ENCODE measurements at places on chromosomes 2 and 18.

GRCh38 chr2:207530160-207531031 lies 634 bp downstream of the CREB1 start:
- peak; percentile 58 for DNase-seq

GRCh38 chr2:88070055-88070454 lies 2.4 kb downstream of the SMYD1 start:
- DNase-seq: no peak

- DNase-seq: no peak
Measured at GRCh38 chr18:7590826-7591560, 23.9 kb downstream of the PTPRM start.

DNA sequence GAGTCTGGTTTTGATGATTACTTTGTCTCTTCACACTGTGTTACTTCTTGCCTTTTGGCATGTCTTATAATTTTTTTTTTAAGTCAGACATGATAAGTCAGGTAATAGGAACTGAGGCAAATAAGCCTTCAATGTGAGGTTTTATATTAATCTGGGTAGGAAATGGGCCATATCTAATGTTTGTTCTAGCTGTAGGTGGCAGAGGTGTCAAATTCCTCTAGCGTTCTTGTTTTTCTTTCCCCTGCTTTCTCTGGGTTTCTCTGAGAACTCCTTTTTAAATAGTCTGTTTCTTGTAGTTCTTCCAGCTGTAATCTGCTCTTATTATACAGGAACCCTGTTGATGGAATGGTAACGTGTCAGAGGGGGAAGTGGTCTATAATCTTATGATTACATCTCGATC lies 5.7 kb downstream of the SP140 start:
- DNase-seq: no peak

- peak; percentile 27 for DNase-seq
Measured at GRCh38 chr18:29083545-29083944, 906.6 kb upstream of the CDH2 start.

DNA sequence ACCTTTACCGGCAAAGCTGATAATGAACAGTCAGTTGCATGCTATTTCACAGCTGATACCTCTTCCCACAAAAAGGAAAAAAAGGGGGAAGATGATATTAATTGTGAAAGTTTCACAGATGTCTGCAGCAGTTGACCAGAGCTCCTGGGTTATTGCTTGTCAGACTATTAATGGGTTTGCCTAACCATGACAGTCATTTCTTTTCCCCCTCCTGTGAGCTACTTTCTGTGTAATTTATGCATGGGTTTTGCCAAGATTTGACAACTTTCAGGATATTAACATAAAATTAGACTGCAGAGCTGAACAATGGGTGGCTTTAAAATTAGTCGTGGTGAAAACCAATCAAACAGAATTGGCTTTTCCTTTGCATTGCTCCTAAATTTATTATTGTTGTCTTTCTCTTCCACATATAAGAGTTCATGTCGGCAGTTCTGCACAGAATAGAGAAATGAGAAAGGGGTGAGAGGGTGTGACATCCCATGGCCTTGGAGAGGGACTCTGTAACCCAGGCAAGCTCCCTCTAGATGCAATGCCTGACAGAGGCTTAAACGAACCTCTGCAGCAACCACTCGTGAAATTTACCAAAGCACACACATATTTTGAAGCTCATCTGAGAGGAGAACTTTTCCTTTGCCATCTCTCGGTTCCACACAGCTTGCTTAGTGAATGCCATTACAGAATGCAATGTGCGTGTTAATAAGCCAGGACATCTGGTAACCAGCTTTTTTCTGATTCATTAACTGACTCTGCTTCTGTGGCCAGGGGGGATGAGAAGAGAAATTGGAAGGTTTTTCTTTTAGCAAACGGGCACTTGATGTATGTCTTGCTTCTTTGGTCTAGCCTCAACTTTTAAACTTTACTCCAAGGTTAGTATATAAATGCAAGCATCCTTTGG lies 82.2 kb upstream of the ITGA4 start:
- peak; percentile 26 for DNase-seq

DNA sequence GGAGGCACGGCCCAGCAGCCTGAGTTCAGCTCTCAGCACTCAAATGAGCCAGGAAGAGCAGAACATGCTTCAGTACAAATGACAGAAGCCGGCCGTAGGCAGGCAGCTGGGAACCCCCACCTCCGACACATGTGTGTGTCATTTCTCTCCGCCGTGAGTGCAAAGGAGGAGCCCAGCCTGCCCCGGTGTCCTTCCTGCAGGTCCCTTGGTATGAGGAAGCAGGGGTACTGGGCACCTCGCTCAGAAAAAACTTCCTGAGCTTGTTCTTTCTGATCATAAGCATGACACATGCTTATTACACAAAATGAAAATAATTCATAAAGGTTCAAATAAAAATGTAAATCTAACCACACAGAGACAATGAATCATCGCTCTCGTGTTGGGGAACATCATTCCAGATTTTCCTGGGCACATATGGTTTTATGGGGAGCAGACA lies 35.3 kb downstream of the KCNF1 start:
- peak; percentile 26 for DNase-seq

GRCh38 chr2:120539424-120539936 lies 193.5 kb downstream of the INHBB start:
- DNase-seq: no peak

DNA sequence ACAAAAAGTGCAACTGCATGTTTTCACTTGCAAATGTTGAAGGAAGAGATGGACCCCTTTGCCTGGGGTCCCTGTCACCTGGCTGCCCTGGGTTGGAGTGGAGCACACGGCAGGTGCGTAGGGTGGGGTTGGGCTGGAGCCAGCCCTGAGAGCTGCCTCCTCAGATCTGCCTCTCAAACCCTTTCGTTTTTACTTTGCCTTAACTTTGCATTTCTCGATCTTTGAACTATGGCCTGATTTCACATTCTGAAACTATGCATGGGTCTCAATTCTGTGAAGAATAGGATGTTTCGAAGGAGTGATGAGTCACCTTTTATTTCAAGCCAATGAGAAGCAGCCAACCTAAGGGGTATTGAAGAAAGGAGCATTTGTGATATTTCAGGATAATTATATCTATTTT lies 132.8 kb downstream of the ACOXL start:
- DNase-seq: no peak

DNA sequence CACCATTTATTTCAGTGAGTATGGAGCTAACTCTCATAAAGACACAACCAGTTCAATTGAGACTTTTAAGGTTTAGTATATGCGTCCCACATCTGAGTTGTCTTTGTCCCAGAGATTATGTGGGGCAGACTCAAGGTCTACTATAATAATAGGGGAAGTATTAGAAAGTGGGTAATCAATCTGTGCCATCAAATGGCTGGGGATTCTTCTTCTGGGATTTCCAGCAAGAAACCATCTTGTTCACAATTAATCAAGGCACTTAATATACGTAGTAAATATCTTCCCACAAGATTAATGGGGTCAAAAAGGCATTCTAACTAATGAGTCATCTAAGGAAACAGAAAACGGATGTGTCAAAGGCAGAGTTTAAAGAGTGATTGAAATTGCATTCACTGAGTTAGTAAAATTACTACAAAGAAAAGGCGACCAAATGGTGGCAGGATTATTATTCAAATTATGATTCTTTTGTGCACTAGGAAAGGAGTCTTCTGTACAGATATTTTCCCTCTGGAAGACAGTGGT lies 179.8 kb upstream of the REG3G start:
- DNase-seq: no peak

DNA sequence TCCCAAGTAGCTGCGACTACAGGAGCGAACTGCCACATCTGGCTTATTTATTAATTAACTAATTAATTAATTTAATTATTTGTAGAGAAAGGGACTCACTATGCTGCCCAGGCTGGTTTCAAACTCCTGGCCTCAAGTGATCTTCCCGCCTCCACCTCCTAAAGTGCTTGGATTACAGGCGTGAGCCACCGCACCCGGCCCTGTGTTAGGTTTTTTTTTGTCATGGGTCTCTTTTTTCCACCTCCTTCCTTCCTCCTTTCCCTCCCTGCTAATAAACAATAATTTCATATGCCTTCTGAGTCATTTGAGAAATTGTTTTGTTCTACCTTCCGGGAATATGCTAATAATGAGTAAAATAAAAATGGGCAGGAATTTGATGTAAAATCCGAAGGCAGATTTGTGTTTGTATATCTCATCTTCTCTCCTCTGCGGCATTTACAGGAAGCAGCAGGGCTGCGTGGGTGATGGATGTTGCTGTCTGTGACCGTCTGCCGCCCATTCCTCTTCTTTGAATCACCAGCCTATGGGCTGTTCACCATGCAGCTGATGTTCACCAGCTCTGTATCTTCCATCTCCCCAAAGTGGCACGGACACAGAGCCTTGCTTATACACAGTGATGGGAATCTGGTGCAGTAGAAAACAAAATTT lies 89.9 kb downstream of the ACSL3 start:
- DNase-seq: no peak

GRCh38 chr2:201939453-201939941 lies 94.2 kb upstream of the FZD7 start:
- DNase-seq: peak; percentile 65

DNA sequence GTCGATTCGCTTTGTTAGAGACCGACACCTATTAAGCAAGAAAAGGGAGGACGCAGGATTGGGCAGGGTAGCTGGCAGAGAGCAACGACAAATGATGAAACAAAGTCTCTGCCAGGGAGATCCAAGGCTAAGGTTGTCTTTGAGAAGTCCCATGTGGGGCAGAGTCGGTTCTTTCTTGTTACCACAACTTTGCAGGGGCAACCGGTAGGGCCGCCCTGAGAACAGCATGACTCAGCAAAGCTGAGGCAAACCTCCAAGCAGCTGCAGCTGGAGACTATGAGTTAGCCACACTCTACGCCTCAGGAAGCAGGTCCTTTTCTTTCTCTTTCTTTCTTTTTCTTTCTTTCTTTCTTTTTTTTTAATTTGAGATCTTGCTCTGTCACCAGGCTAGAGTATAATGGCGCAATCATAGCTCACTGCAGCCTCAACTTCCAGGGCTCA lies 452.3 kb upstream of the ID2 start:
- DNase-seq: peak; percentile 79

- no peak for DNase-seq
Measured at GRCh38 chr2:25284756-25285155, 57.0 kb downstream of the DNMT3A start.

- no peak for DNase-seq
Measured at GRCh38 chr2:189585226-189585756, 4.7 kb upstream of the SLC40A1 start.

- peak; percentile 14 for DNase-seq
Measured at GRCh38 chr18:28281400-28281799, 104.5 kb upstream of the CDH2 start.

DNA sequence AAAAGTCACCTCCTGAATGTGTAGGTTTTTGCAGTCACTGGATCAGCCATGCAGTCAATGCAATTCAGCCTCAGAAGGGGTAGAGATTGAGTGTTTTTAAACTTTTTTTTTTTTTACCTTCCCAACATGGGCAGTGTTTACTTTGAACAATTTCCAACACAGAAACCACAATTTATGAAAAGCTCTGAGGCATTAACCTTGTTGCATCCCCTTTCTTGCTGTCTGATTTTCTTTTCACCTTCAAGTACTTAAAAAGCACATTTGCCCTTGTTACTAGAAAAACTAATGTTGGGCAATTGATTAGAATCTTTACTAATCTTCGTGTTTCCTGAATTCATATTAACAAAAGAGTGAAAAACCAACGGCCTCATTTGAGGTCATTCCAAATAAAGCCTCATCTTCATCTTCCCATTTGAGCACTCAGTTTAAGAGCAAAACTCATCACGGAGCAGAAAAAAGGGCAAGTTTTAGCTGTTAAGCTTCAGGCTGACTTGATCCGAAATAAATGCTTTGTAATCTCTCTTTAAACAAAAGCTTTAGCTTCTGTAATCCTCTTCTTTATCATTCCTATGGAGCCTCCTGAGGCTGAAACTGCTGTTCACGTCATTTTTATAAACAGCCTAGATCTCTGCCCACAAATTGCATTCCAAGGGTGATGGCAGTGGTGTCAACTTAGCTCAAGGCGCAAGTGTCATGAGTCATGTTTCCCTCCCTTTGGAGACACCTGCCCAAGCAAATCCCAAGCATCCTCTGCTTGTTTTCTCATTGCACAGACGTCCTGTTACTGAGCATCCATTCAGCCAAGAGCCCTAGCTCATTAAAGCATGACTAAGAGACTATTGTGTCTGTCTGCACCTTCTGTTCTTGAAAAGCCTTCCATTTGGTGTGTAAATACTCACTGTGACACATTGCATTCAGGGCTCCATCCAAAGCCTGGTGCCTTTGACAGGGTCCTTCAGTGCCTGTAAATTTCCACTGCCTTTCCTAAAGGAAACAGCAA lies 107.7 kb downstream of the HNMT start:
- peak; percentile 77 for DNase-seq

GRCh38 chr2:54471221-54471711 lies 15.1 kb downstream of the SPTBN1 start:
- peak; percentile 70 for DNase-seq

- peak; percentile 75 for DNase-seq
Measured at GRCh38 chr2:27977731-27978312, 87.3 kb downstream of the BABAM2 start.

DNA sequence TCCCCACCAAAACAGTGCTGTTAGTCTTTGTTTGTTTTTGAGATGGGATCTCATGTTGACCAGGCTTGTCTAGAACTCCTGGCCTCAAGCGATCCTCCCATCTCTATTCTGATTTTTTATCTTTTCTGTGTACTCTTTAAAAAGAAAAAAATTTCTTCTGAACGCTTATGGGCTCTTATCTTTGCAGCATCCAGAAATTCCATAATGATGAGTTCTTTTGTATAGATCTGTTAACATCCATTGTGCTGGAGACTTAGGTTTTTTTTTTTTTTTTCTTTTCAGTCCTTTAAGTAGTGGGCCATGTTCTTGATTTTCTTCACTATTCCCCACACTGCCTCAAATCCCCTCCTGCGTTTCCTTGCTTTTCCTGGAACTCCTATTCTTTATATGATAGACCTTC lies 31.0 kb downstream of the RBBP8 start:
- no peak for DNase-seq

DNA sequence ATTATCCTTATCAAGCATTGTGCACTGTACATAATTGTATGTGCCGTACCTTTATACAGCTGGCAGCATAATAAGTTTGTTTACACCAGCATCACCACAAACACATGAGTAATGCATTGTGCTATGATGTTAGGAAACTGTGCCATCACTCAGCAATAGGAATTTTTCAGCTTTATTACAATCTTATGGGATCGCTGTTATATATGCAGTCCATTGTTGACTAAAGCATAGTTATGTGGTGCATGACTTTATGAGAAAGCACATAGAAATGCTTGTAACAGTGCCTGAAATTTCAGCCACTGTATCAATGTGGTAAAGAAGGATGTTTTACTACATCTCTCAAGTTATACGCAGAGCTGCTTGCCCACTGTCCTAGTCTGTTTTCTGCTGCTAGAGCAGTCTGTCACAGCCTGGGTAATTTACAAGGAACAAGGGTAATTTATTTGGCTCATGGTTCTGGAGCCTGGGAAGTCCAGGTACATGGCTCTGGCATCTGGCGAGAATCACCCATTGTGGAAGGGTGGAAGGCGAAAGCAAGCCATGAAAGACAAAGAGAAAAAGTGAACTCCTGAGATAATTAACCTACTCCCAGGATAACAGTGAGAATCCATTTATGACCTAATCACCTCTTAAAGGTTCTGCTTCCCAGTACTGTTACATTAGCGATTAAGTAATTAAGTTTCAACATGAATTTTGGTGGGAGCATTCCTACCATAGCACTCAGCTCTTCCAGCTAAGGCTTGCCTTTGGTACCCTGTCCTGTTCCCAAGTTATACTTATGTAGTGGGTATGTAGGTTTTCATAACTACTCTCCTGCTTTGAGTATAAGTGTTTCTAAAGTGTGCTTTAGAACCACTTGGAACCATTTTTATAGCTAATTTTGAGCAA lies 4.6 kb downstream of the MAP3K20 start:
- DNase-seq: peak; percentile 81

- DNase-seq: no peak
Measured at GRCh38 chr2:239946562-239946863, 78.6 kb downstream of the NDUFA10 start.
